ENCODE measurements at places on chromosomes 1 and 21. TPM values are rescaled to one million over a fixed set of nuclear protein-coding genes. Genes with fewer than 3 reads are reported as not detected.

Gene PDE9A
- total RNA-seq = 0.27 TPM

Gene SLC30A2
- total RNA-seq = under 0.01 TPM

Gene INSRR
- under 0.01 TPM for total RNA-seq

Gene PRMT6
- 27.7 TPM for total RNA-seq

Gene ELAPOR1
- total RNA-seq = 0.27 TPM

DNA sequence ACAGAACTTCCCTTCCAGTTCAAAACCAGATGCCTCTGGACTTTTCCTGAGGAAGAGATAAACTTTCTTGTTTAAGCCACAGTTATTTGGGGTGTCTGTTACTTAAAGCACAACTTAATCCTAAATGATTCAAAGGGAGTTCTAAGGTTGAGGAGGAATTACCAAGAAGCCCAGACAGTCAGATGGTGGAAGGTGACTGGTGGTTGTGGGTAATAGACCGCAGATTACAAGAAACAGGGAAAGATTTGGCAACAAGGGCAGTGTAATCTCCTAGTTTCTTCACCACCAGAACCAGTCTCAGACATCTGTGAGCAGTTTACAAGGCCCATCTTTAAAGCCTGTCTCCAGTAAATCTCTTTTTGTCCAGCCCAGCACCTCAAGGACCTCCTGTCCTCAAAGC, 130.1 kb upstream of the CTTNBP2NL start:
- DNase-seq = no peak

DNA sequence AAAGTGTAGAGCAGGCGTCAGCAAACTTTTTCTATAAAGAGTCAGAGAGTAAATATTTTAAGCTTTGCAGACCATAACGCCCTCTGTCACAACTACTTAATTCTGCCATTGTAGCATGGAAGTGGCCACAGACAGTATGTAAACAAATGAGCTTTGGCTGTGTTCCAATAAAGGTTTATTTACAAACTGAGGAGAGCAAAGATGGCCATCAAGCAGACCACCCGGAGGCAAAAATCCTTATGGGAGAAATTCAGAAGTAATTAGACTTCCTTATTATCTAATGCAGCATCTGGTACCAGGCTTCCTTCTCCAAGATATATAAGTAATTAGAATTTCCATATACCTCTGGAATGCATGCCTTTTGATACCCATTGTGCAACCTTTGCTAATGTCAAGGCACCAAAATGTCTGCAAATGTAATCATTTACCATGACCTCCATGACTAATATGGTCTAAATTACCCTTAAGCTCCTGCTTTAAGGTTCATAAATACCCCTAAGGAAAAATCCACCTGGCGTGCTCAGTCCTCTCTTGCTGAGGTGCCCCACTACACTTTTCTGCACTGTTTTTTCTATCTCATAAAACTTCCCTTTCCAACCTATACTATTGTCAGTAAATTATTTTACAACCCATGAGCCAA, 377.8 kb downstream of the MATN1 start:
- no peak for DNase-seq

- DNase-seq = no peak
Measured at GRCh38 chr21:33650929-33651509, 8.7 kb downstream of the ITSN1 start.

GRCh38 chr1:32769524-32770220, 47.5 kb downstream of the YARS1 start:
- no peak for DNase-seq

- no peak for DNase-seq
Measured at GRCh38 chr1:157400766-157401165, 151.5 kb downstream of the FCRL5 start.

DNA sequence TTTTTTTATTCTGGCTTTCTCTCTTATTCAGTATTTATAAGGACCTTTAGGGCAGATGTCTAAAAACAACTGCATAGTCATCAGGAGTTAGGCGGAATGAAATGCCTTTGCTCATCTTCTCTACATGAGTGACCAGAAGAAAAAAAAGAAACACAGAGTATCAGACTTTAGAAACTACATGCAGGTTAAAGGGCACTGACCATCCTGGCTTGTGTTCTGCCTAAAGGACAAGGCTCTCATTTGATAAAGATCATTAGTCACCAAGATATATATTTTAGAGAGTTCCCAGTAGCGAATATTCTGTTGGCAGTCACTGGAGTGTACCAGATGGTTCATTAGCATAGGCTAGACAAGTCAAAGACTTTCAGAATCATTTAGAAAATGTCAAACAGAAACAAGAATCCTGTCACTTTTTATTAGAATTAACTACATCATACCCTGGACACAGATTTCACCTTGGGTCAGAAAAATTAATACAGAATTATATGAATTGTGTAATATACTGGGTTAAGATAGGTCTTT, 145.6 kb downstream of the NR5A2 start:
- no peak for DNase-seq

- DNase-seq = no peak
Measured at GRCh38 chr1:33424205-33424604, 6.7 kb downstream of the PHC2 start.

DNA sequence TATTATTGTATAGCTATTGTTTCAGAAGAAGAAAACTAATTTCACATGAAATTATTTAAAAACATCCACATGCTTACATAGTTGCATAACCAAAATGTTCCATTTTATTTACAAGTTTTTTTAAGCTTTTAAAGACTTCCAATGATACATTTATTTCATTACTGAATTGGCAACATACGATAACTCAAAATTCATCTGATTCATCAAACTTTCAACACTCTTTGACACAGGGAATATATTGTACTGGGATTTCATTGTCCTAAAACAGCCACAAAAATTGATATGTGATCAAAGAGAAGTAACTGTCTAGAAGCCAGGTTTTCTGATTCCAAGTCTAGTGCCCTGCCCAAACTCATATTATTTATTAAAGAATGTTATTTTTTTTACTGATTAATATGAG, 131.4 kb upstream of the USP24 start:
- DNase-seq = no peak

DNA sequence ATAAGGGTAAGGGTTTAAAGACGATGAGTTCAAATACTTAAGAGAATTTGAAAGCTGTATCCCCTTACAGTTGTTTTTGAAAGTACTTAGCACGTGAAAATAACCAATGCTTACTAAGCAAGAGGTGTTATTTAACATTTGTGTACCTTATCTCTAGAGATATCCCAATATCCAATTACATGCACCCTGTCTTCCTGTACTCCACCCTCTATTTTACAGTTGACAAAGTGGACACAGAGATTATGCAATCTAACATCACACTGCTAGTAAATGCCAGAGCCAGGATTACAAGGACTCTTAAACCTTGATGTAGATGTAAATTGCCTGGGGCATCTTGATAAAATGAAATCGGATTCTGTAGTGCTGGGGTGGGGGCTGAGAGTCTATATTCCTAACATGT, 72.0 kb downstream of the GDAP2 start:
- no peak for DNase-seq

- no peak for DNase-seq
Measured at GRCh38 chr1:20404466-20404865, 81.5 kb downstream of the CAMK2N1 start.
